Kidney epithelial cell (primary cell): ENCODE measurements at places on chromosomes 4 and X. TPM values are rescaled to one million over a fixed set of nuclear protein-coding genes. Genes with fewer than 3 reads are reported as not detected.

Gene HGFAC
- not detected in 2 replicates for total RNA-seq

Gene CSN1S1
- total RNA-seq: not detected in 2 replicates

Gene MAGEA9B
- 0.17 TPM in 1 of 2 replicates, not detected in the other for total RNA-seq

Gene ADH1B
- total RNA-seq: 0.08 TPM in 1 of 2 replicates, not detected in the other

Gene INTU
- total RNA-seq: 5.7 and 6.4 TPM in 2 replicates

Gene TEX13C
- total RNA-seq: not detected in 2 replicates

Gene FRMD7
- not detected in 2 replicates for total RNA-seq

Gene UVSSA
- 13.0 and 13.5 TPM in 2 replicates for total RNA-seq

Gene F11
- total RNA-seq: not detected in 2 replicates

Gene MAGEA12
- not detected in 2 replicates for total RNA-seq

Gene TCEAL7
- total RNA-seq: 23.1 and 40.1 TPM in 2 replicates

Gene GNRHR
- total RNA-seq: not detected in 2 replicates

Gene SHOX
- not detected in 2 replicates for total RNA-seq

Gene VCX3A
- total RNA-seq: 0.25 TPM in 1 of 2 replicates, not detected in the other

Gene MYL5
- total RNA-seq: 7.8 and 7.9 TPM in 2 replicates
